ENCODE measurements at places on chromosomes 2 and 18.
A peak's percentile ranks its signal among the peaks of the same experiment; 100 is the strongest.

GRCh38 chr2:18319987-18320386 lies 240.5 kb downstream of the RDH14 start:
- no peak for DNase-seq

- DNase-seq = no peak
Observed at GRCh38 chr2:46378616-46379015, 81.4 kb downstream of the EPAS1 start.

DNA sequence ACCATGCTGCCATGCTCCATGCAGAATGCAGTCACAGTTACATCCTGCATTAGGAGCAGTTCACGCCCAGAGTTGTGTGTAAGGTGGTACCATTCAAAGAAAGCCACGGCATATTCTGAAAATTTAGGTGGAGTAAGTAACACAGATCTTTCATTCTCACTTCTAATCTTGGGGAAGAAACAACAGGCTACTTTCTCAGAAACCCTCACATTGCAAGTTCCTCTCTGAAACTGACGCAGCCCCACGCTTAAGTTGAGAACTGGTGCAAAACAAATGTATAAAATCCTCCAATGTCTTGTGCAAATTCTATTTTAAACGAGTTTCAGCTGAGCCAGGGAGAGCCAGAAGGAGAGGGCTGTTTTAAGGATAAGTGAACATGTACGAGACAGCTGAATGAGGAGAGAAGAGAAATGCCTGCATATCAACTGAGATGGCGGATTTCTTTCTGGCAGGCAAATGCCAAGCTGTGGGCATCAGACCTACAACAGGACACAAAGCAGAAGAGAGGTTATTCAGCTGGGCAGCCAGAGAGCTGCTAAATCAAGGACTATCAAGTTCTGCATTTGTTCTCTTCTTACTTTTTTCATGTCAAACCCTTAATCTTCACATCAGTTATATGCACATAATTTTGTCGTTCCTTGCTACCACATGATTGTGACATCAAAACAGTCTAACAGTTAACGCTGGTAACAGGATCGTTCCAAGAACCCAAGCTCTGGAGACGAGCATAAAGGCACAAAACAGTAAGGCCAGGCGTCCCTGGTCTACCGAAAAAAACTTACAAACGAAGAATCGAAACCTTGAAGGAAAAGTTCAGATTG lies 6.4 kb downstream of the ARL4C start:
- peak; percentile 78 for DNase-seq

DNA sequence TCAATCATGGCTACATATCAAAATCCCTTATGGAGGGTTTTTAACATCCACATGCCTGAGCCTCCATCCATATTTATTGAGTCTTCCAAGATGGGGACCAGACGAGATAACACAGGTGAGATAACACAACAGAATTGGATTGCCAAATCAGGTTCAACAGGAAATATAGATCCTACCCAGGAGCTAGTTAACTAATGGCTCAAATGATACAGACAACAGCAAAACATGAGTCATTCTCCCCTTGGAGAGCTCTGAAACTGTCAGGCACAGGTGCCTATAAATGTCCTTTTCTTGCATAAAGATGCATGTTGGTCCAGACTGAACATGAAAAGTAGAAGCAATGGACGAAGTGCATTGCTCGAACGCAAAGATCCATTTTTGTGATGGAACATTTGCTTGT lies 202.2 kb downstream of the CDH20 start:
- no peak for DNase-seq

DNA sequence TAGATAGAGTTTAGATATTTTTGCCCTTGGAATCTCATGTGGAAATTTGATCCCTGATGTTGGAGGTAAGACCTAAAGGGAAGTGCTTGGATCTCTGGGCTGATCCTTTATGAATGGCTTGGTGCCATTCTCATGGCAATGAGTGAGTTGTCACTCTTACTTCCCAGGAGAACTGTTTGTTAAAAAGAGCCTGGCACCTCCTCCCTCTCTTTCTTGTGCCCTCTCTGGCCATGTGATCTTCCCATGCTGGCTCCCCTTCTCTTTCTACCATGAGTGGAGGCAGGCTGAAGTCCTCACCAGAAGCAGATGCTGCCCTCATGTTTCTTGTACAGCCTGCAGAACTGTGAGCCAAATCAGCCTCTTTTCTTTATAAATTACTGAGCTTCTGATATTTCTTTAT lies 276.9 kb downstream of the ZNF804A start:
- DNase-seq = no peak

DNA sequence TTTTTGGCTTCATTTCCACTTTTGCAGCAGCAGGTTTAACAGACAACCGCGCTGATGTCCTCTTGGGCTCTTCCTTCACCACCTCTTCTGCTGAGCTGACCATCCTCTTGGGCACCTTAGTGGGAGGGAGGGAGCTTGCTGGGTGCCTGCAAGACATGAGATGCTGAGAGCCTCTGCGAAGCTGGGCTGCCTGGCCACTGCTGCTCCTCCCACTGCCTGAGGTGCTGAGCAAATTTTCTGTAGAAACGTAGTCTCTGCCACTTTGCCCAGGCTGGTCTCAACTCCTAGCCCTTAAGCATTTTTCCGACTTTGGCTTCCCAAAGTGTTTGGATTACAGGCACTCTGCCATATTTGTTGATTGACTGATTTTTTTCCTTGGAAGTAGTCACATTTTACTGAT lies 422.2 kb upstream of the MC4R start:
- DNase-seq = no peak

GRCh38 chr18:47911877-47912276 lies 18.6 kb downstream of the SMAD2 start:
- no peak for DNase-seq

- no peak for DNase-seq
Observed at GRCh38 chr2:98568161-98568956, 40.0 kb downstream of the COA5 start.

DNA sequence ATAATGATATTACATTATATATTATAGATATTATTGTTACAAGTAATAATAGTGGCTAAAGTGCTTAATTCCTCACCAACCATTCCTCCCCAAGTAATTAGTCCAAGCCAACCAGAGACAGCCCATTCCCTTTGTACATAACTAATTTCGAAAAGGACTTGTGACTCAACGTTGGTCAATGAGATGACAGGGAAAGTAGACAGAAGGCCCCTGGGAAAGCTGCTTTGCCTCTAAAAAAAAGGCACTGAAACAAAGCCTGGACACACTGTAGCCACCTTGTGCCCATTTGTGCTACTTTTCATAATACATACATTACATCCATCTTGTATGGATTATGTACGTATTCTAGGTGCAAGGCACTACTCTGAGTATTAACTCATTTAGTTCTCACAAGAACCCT lies 28.8 kb downstream of the COLEC12 start:
- no peak for DNase-seq

GRCh38 chr2:74093426-74093825 lies 54.3 kb downstream of the BOLA3 start:
- DNase-seq = peak; percentile 41

- no peak for DNase-seq
Observed at GRCh38 chr2:20212871-20213503, 11.9 kb downstream of the SDC1 start.

GRCh38 chr18:24262087-24262486 lies 123.2 kb downstream of the CABYR start:
- DNase-seq = no peak

- no peak for DNase-seq
Observed at GRCh38 chr2:196745711-196746110, 53.8 kb downstream of the GTF3C3 start.

DNA sequence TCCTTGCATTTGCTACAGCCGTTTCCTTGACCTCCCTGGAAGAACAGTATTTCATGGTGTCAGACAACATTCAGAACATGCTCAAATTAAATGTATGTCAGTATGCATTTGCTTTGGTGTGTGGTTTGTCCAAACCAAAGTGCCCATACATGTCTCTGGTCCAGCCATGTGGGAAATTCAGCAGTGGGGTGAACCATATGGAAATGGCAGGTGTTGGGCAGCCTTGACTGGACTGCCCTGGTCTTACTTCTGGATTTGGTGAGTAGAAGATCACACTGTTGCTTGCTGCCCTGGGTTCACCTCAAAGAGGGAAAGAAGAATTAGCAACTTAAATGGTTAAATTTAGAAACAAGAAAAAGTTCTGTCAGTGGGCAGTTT lies 84.5 kb downstream of the MSH2 start:
- no peak for DNase-seq

GRCh38 chr18:80109676-80110078 lies 615 bp downstream of the ADNP2 start:
- no peak for DNase-seq

DNA sequence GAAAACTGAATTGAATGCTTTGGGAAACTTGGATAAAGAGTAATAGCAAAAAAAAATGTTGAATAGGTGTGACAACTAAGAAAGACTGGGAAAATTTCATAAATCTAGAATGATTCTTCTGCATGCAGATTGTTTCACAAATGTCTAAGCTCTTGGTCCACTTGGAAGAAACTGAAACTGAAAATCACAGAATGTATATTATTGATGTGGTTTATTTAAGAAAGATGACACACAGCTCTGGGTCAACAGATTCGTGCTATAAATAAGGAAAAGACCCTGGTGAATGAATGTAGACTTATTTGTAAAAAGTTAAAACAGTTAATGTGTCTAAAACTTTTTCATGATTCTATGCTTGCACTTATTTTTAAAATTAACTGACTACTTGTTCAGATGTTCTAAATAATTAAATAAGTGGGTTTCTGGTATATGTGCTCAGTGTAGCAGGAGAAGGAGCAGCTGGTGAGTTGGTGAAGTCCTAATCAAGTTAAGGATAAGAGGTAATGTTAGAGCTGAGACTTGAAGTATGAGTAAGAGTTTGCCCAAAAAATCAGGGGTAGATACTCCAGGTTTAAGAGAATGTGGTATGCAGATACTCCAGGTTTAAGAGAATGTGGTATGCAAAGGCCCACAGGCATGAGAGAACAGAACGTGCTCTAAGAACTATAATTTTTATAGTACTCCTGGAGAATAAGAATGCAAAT lies 24.5 kb downstream of the UGP2 start:
- no peak for DNase-seq

DNA sequence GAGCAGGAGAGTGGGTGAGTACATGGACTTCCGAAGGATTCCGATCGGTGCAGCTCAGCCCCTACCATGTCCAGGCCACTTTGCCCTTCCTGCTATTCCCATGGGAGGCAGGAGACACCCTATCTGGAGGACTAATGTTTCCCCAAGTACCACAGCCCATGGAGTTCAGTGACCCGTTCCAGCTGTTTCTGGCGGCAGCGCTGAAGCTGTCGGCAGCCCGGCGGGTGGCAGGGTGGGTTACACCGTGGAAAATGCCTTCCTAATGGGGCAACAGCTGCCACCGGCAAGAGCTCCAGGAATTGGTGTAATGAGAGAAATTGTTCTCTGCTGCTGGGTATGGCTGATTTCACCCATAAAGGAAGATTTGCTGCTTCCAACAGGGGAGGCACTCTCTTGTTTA lies 98.3 kb downstream of the MYCN start:
- DNase-seq = no peak

GRCh38 chr2:33907866-33908265 lies 308.8 kb upstream of the FAM98A start:
- no peak for DNase-seq

DNA sequence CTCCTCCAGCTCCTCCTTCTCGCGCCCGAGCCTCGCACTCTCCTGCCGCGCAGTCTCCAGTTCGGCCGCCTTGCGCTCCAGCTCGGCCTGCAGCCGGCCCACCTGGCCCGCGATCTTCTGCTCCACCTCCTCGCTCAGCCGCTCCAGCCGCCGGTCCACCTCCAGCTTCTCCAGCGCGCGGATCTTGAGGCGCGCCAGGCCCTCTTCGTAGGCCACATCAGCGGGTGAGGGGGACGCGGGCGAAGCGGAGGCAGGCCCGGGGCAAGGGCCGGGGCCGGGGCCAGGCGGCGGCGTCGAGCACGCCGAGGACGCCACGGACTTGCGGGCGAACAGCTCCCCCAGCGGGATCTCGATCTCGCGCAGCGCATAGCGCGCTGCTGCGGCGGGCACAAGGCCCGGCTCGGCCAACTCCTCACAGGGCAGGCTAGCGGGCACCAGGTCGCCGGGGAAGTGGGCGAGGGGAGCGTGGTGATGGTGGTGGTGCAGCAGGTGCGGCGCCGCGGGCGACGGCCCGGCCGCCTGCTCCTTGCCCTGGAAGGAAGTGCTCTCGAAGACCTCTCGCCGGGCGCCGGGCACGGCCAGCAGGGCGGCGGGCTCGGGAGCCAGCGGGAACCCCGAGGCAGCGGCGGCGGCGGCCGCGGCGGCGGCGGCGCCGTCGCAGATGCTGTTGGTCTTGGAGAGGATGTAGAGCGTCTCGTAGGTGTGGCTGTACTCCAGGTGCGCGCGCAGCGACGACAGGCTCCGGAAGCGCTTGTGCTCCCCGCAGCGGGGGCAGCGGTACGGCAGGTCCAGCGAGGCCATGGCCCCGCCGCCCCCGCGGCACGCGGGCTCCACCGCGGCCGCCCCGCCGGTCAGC lies 15.2 kb downstream of the FBXO41 start:
- DNase-seq = peak; percentile 87

DNA sequence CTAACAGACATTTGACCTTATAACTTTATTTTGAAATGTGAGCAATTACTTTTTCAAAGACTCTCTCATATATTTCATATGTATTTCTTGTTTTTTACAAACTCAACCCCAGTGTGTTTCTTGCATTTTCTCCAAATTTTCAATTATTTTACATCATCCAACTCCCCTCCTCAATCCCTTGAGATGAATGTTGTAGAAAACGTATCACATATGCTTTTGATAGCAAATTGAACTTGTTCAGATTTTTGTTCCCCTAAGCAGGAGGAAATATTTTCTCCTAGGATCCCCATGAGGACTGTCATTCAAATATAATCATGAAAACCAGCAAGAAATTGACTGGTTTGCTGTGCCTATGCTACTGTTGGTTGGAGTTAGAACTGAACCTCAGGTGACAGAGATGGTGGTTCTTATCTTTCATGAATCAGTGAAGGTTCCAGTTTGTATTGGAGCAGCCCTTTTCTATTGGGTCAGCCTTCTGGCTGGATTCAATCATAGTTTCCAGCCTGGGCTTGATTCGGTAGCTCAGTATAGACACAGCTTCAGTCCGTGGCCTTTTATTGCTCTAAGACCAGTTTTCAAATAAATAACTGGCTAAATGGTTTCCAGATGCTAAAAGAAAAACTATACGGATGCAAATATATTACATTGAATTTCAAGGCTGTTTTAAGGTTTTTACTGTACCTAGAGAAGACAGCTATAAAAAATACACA lies 591.0 kb downstream of the EPHA4 start:
- no peak for DNase-seq

DNA sequence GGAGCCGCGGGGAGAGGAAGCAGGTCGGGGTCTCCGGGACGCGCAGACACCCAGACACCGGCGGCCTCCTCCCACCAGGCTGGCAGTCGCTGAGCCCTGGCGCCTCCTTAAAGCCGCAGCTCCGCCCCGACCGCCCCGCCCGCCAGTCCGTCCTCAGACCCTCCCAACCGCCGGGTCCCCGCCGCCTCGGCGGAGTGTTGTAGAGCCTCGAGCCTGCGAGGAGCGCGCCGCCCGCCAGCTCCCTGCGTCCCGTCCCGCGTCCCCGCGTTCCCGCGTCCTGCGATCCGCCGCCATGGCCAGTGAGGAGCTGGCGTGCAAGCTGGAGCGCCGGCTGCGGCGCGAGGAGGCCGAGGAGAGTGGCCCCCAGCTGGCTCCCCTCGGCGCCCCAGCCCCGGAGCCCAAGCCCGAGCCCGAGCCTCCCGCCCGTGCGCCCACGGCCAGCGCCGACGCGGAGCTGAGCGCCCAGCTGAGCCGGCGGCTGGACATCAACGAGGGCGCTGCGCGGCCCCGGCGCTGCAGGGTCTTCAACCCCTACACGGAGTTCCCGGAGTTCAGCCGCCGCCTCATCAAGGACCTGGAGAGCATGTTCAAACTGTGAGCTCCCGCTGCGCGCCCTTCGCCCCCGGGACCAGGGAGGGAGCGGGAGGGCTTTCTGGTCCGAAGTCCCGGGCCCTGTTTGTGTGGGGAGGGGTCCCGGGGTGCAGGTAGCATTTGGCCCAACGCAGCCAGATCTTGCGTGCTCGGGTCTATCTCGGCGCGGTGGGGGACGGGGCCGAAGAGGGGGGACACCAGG lies at the start of gene EFHD1:
Gene EFHD1 (plus strand): TSS at position 192 of the 793 bp plus-strand sequence. CDS start 101 bp downstream, at position 293.
- DNase-seq = peak; percentile 82

Measured in activated CD8-positive, alpha-beta memory T cell treated with anti-CD3 and anti-CD28 coated beads for 24 hours (primary cell).